ENCODE measurements at places on chromosomes 3 and 15.

DNA sequence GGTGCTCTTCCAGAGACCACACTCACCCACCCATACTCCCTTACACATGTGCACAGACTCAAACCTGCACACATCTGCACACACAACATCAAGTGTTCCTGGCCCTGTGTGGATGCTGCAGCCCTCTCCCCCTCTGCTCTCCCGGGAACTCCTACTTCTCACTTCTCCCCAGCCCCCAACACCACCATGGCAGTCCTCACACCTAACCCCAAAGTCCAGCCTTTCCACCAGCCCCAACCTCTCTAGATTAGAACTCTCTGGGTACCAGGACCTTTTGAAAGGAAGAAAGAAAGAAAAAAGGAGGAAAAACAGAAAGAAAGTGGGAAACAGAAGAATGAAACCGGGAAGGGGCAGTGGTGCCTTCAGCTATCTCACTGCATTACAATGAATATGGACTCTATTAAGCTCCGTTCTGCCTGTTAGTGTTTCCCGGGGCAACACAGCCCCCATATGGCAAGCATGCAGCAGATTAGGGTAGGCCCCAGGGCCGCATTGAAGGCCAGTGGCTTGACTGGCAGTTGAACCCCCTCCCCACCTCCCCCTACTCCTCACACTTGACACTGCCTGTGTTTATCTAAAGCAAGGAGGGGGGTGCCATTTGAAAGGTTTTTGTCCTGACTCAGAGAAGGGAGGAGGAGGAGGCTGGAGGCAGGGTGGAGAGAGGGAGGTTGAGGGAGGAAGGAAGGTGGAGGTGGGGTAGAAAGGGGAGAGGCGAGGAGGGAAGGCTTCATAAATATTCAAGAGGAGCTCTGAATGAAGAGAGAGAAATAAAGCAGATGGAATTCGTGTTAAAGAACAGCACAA lies 30.1 kb downstream of the BOC start:
- DNase-seq, result no peak

DNA sequence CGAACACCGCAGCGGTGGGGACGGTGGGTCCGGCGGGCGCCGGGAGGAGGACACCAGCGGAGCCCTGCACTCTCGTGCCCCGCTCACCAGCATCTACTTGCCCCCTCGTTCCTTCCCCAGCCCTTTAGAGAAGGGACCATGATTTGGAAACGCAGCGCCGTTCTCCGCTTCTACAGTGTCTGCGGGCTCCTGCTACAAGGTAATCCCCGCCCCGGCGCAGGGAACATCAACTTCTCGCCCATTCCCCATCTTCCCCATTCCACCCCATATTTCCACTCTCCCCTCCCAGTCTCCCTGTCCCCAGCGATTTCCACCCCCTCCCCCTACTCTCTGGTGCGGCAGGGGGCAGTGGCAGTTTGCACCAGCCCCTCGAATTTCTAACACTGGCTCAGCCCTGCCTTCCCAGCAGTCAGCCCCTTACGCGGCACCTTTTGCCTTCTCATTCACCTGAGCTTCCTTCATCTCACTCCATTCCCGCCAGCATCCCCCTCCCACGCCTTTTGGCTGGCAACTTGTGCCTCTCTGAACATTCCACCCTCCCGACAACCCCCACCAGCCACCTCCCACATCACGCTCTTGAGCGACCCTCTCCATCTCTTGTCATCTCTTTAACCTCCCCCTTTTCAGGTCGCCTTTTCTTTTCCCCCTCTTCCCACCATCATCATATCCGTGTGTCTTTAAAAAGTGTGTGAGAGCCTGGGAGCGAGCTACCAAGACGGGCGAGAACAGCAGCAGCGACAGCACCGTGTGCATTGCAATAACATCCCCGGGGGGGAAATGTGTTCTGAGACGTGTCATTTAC lies 882 bp downstream of the CADM2 start:
- no peak for DNase-seq

GRCh38 chr3:195302431-195302830 lies 31.5 kb upstream of the XXYLT1 start:
- DNase-seq, result no peak

- no peak for DNase-seq
Observed at GRCh38 chr3:141083836-141084649, 32.9 kb downstream of the SPSB4 start.

- no peak for DNase-seq
Observed at GRCh38 chr3:37601832-37602231, 259.8 kb upstream of the CTDSPL start.

GRCh38 chr15:30872341-30872748 lies 31.4 kb upstream of the FAN1 start:
- DNase-seq, result peak; percentile 77

GRCh38 chr15:52082197-52083036 lies 30.2 kb downstream of the BCL2L10 start:
- DNase-seq, result no peak

DNA sequence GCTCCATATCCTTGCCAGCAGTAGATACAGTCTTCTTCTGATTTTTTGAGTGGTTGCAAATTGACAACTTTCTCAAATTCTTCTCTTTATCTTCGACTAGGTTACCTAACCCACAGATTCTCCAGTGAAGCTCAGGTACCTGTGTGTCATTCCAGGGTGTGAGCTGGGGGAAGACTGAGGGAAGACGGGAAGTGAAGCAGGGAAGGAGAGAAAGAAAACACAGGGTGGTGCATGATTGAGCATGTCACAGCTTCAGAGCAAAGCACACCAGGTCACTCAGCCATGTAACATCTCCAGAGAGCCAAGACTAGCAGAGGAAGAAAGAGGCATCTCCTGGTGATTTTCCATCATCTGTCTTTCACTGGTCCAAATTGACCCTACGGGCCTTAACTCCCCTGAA lies 67.2 kb downstream of the LSM3 start:
- DNase-seq, result no peak

DNA sequence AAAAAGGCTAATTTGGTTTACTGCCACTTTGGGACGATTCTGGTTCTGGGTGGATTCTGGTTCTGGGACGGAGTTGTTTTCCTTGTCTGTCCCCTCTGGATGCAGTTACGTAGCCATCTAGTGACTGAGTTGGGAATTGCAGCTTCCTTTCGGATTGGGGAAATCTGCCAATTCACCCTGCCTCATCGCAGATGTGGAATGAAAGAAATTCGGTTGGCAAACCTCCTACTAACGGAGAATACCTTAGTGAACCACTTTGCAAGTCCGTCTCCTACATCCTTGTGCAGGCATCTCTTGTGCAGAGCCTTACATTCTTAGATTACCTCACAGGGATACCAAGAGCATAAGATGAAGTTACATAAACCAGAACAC lies 31.5 kb upstream of the AP4E1 start:
- peak; percentile 96 for DNase-seq

DNA sequence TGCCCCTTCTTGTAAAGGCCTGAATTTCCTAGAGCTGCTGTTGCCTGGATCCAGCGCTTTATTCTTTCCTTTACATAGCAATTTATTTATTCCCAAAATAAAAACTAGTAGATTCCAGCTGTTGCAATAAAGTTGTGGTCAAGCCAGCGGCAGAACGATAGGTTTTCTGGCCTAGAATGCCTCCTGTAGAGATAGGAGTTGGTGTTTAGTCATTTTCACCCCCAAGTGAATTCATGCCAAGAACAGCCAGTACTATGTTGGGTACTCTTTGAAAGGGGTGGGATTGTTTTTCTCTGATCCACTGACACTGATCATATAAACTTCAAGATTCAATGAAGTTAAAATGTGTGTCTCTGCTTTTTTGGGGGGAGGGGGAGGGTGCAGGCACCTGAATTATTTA lies 69.7 kb downstream of the KLHL25 start:
- no peak for DNase-seq

- DNase-seq, result peak; percentile 50
Observed at GRCh38 chr3:30655187-30655812, 48.9 kb downstream of the TGFBR2 start.

GRCh38 chr15:29734917-29735572 lies 87.2 kb downstream of the TJP1 start:
- DNase-seq, result peak; percentile 77

DNA sequence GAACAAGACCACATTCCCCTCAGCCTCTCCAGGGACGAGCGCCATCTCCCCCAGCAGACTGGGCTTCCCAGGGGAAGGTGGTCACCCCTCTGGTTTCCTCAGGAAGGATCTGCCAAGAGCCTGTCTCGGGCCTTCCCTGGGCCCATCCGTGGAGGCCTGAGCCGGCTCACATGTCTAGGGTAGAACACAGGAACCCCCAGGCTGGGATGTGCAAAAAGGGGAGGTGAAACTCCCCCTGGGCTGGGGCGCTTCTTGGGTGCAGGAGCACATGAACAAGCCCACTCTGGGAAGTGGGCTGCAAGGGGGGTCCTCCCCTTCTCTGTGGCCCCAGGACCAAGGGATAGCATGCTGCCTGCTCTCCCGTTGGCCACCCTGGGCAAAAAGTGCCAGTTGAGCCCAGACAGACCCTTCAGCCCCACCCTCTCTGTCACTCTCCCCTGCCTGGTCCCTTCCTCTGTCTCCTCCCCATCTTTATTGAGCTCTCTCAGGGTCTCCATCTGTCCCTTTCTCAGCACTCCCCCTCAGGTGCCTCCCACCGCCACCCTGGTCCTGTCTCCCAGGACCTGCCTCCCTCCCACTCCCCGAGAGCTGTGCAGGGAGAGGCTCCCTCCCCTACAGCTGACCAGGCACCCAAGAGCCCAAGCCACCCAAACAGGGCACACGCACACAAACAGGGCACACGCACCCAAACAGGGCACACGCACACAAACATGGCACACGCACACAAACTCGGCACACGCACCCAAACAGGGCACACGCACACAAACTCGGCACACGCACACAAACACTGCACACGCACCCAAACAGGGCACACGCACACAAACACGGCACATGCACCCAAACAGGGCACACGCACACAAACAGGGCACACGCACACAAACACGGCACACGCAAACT lies 864 bp downstream of the SEMA3G start:
- DNase-seq, result no peak

DNA sequence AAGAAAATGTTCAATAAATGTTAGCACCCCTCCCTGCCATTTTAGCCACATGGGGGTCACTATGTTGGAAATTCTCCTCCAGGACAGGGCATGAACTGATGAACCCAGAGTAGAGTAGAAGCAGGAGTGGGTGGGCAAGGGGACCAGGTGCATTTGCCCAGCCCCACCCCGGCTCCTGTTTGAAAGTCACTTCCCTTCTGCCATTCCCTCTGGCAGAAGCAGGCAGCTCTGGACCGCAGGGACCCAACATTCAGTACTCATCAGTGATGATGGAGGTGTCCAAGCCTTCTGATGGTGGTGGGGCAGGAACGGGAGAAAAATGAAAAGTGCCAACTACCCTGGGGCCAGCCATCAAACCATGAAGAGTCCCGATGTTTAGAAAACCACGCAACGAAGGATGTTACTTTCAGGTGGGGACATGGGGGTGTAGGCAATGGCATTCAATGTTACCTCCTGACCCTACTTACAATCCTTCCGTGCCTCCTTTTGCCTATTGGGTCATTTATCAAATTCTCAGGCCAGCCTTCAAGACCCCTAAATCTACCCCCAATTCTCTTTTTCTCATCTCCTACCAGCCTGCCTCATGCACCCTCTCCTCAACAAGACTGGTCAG lies 17.2 kb downstream of the UBAP1L start:
- no peak for DNase-seq

DNA sequence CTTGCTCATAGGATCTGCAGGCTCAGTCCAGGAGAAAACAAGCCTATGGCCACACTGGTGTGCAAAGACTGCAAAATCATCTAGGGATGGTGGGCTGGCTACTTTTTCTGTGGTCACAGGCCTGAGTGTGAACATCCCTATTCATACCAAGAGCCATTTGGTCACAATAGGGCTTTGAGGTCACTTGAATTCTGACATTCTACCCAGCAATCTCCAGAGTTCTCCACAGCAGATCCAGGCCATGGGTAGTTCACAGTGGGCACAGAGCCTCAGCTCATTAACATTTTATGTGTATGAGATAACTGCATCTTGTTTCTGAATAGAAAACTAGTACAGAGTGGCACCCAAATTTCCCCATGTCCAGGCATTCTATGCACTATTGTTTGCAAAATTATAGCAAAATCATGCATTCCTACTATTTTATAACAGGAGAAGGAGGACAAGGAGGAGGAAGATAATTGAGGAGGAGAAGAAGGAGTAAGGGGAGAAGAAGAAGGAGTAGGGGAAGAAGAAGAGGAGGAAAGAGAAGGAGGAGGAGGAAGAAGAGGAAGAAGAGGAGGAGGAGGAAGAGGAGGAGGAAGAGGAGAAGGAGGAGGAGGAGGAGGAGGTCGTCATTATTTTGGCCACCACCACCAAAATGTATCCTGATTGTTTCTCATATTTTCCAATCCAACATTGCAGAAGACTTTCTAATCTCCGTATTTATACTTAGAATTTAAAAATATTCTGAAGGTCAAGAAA lies 129.0 kb downstream of the SEMA6D start:
- DNase-seq, result no peak

DNA sequence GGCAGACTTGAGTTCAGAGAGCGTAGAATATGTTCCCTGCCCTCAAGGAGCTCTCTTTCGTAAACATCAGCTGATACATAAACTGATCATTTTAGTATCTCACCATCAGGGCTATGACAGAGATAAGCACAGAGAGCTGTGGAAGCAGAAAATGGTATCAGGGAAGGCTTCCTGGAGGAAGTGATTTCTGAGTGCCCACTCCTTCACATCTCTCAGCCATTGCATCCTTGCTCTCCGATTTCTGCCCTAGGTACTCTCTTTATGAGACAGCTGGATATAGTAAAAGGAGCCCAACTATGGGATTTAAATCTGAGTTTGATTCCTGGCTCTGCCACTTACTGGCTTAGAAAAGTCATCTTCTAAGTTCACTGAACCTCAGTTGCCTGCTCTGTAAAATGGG lies 9.1 kb upstream of the AP2M1 start:
- no peak for DNase-seq

DNA sequence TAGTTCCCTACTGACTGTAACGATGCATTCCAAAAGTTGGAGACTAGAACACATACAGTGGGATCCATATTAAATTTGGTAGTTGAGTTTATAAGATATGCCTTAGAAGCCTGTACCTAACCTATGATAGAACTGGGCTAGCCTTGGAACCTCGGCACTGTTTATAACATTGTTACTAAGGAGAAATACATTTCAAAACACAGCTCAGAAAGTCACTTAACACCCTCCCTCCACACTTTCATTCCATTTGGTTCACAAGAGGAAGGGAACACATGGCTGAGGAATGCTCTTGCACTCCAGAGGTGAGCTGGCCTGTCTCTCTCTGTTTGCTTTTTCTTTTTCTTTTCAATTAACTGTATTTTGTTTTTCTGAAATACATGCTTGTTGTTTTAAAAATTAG lies 48.7 kb upstream of the TSC22D2 start:
- no peak for DNase-seq

GRCh38 chr3:149058602-149059001 lies 27.7 kb downstream of the HLTF start:
- no peak for DNase-seq

DNA sequence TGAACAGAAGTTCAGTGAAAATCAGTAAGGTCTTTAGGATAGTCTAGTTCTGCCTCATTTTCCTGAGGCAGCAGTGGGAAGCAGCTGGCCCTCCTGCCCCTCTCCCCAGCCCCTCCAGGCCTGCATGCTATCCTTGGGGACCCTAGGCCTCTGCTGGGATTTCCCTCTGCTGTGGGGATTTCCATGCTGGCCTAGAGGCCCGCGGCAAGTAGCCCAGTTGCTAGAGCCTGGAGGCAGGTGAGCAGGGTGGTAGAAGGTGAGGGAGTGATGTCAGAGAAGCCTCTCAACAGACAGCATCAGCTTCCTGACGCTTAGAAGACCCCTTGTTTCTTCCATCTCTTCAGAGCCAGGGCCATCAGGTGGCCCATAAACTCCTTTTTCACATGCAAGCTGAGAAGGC lies 305.8 kb upstream of the THBS1 start:
- no peak for DNase-seq

- no peak for DNase-seq
Observed at GRCh38 chr3:66255865-66256264, 35.1 kb downstream of the SLC25A26 start.

- no peak for DNase-seq
Observed at GRCh38 chr15:44366971-44367370, 60.5 kb upstream of the CTDSPL2 start.

Measured in PC-3 (cell line).